A549 (cell line): ENCODE measurements at places on chromosomes 16 and 17.
A peak's percentile ranks its signal among the peaks of the same experiment; 100 is the strongest.

GRCh38 chr16:77873066-77873465, 84.7 kb downstream of the VAT1L start:
- DNase-seq: no peak

GRCh38 chr16:8137606-8138005, 452.7 kb downstream of the TMEM114 start:
- DNase-seq: no peak

GRCh38 chr17:61487161-61487988, 35.2 kb downstream of the TBX4 start:
- no peak for DNase-seq

- peak; percentile 97 for DNase-seq
These were observed 18.8 kb downstream of the ALOX15B start for GRCh38 chr17:8057691-8058114.

DNA sequence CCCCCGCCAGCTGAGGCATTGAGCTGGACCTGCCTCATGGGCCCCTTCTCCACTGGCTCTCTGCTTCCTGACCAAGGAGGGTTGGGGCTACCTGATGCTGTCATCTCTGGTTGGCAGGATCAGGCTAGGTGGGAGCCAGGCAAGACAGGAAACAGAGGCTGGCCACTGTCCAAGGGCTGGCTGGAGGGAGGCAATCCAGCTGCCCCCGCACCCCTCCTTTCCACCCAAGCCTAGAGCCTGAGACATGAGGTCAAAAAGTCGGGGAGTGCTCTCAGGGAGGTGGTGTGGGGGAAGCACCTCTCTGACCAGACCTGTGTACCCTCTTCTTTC, 14.5 kb downstream of the NGFR start:
- DNase-seq: no peak
